LHCN-M2 (cell line): ENCODE measurements at places on chromosomes 7 and 10.

GRCh38 chr7:112214883-112215282 lies 8.4 kb downstream of the ZNF277 start:
- DNase-seq, result no peak

GRCh38 chr10:70571636-70572439 lies 30.7 kb downstream of the PRF1 start:
- DNase-seq, result no peak

DNA sequence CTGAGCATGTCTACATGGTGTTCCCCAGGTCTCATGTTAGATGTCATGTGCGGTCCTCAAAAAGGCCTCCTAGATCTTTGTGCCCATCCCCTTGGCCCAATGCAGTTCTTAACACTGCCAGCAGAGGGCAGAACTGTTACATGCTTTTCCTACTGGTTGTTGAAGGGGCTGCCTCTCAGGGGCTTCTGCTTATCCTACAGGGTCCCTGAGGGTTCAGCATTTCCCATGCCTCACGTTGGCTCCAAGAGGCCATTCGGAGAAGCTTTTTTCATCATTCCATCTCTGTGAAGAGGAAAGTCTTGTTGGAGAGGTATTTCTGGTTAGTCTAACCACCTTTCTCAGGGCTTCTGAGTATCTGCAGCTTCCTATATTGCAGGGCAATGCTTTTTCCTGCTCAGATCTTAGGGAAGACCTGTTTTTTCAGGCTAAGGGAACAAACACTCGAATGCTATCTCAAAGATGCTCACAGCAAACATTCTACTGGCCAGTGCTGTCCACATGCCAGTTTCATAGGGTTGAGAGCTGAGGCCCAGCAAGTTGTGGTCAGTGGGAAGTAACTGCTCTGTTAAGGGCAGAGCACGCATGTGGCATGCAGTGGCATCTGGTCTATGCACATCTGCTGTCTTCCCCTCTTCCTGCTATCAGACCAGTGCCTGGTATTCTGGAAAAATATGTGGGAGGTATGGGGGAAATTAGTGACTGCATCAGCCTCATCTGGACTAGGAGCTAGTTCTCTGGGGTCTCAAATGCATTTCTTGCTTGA lies 31.5 kb downstream of the MBL2 start:
- peak; percentile 36 for DNase-seq

DNA sequence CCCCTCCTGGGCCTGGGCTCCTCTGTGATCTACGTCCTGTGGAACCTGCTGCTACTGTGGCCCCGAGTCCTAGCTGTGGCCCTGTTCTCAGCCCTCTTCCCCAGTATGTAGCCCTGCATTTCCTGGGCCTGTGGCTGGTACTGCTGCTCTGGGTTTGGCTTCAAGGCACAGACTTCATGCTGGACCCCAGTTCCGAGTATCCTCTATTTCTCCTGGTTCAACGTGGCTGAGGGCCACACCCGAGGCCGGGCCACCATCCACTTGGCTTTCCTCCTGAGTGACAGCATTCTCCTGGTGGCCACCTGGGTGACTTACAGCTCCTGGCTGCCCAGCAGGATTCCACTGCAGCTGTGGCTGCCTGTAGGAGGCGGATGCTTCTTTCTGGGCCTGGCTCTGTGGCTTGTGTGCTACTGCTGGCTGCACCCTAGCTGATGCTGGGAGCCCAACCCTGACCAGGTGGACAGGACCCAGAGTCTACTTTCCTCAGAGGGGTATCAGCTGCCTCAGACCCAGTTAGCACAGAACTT lies 37.8 kb upstream of the MMD2 start:
- no peak for DNase-seq

DNA sequence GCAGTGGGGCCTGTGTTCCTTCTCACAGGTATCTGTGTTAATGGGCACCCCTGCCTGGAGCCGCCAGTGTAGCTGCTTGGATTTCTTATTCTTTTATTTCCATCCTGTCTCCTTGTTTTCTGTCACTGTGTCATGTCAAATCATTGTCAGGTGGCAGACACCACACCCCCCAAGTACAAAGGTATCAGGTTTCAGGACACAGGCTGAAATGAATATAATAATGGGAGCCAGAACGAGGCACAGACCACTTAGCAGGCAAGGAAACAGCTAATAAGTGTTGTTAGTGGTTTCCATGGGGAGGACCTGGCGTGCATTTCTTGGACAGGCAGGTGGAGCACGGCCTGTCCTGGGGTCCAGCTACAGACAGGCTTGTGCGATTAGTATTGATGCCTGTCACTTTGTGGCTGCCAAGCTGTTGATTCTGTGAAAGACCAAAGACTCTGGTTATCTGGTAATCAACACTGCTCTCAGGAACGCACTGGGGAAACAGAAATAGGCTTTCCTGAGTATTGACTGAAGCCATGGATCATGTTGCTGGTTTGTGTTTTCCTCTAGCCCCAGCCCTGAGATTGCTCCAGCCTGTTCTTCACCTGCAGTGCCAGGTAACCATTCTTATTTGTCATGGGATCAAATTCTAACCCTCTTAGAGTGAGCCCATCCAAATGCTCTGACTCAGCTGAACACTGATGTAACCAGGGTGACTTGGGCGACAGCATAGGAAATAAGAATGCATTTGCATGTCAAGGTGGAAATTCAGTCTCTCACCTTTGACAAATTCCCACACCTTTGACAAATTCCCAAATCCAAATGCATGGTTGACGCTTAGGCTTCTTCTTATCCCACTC lies 1002.0 kb downstream of the LRMDA start:
- DNase-seq, result no peak
